Ureter (tissue), 1 donor: ENCODE measurements at places on chromosomes 7 and 10. TPM values are rescaled to one million over a fixed set of nuclear protein-coding genes. Genes with fewer than 3 reads are reported as not detected.

GRCh38 chr7:20798081-20798693 lies 11.5 kb upstream of the SP8 start:
- no peak for DNase-seq

GRCh38 chr10:108051218-108051617 lies 886.7 kb upstream of the SORCS1 start:
- no peak for DNase-seq

GRCh38 chr10:33616956-33617355 lies 282.5 kb upstream of the NRP1 start:
- DNase-seq = no peak

DNA sequence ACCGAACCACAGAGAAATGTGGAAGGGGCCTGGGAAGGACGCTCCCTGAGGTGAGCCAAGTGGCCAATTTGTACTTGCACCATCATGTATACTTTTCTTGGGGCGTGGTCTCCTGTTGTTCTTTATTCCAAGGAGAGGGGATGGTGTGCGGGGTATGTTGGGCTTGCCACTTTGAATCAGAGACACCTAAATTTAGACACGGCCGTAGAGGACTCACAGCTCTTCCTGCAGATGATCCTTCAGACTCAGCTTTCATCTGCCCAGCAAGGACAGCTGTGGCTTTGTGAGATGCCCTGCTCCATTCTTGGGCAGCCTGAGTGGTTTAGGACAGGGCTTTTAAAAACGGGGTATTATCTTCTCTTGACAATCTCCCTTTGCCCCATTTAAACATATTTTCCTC lies 473.2 kb downstream of the REEP3 start:
- DNase-seq = no peak

DNA sequence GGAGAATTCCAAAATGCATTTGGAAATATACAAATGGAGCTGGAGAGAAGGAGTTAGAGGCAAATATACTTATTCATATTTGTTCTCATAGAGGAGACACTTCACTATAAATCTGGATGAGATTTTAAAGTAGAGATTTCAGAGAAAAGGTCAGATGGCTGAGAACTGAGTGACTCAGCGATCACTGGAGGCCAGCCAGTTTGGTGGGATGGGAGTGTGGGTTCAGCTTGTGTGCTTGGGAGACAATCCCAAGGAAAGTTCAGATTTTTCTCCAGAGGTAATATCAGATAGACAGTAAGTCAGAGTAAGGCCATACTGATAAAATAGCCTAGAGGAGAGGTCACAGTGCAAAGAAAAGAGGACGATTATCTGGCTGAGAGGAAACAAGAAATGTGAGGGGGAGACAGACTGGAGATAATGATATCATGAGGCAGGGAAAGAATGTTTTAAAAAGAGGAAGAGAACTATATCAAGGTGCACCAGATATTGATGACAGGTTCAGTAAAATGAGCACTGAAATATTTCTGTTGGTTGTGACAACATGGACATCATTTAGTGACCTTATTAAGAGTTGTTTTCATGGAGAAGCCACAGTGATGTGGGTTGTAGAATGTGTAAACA lies 67.0 kb downstream of the MDFIC start:
- no peak for DNase-seq

- DNase-seq = no peak
These were observed 190.2 kb downstream of the CAMK1D start for GRCh38 chr10:12539350-12540164.

DNA sequence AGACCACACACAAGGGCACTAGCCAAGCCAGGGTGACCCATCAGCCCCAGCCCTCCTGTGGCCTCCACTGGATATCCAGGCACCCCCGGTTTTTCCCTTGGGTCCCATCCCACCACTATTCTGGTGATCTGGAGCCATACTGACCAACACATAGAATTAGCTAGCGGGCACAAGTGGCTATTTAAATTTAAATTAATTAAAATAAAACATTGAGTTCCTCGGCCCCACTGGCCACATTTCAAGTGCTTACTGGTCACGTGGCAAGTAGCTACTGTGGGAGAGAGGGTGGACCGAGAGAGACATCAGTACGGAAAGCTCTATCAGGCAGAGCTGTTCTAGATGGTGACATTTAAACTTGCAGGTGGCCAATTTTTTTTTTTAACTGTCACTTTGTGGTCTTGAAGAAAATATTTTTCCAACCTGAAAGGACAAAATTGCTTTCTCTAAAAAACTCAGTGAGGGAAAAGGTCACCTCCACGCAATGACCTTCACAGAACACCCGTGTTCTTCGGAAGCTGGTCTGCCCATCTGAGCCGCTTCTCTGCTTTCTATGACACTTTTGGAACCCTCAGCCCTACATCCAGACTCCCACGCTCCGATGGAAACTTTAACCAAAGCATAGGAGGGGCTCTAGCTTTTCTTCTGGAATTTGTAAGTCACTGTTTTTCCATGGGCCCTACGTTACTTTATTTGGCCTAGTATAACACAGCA lies 30.0 kb downstream of the HIPK2 start:
- no peak for DNase-seq

- no peak for DNase-seq
These were observed 541.2 kb downstream of the ETV1 start for GRCh38 chr7:13448243-13448642.

GRCh38 chr7:115672024-115672423 lies 358.5 kb downstream of the TFEC start:
- DNase-seq = no peak

GRCh38 chr7:46356371-46356770 lies 435.3 kb upstream of the IGFBP3 start:
- DNase-seq = no peak

DNA sequence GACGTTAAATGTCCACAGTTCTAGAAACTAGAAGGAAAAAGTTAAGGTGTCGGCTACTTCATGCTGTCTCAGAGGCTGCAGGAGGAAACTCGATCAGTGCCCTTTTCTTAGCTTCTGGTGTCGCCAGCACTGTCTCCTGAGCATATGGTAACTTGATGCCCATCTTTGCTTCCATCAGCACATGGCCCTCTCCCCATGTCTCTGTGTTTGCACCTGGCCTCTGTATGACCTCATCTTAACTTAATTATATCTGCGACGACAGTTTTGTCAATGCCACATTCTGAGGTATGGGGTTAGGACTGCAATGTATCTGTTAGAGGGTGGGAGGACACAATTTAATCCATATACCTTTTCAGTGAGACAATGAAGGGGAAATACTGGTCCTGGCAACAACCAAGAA lies 449.9 kb downstream of the POM121L12 start:
- DNase-seq = no peak

DNA sequence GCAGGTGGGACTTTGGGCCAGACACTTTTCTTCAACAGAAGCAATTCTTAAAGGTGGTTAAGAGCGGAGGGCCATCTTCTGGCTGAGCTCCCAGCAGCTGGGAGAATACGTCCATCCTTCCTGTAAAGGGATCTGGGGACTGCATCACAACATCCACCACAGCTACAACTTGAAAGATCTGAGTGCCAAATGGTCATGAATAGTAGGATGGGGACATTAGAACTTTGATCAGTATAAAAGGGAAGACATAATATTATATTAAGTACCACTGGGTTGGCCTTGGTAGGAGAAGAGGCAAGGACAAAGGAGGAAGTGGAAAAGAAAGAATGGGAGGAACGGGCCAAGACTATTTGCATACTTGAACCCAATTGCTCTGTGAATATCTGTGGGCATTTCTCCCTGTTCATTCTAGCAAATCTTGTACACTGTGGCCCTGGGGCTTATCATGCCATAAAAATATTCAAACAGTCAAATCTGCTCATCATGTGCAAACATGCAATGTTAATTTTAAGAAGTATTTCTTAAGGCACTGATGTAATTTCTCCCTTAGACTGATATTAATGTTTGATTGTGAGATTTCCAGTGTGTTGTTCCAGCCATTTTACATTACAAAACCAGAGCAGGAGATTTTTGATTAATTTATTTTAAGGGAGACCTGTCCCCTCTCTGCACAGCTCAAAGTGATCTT lies 65.5 kb upstream of the CREB5 start:
- DNase-seq = no peak

- DNase-seq = no peak
These were observed 1269.8 kb downstream of the XPNPEP1 start for GRCh38 chr10:108653531-108653930.

DNA sequence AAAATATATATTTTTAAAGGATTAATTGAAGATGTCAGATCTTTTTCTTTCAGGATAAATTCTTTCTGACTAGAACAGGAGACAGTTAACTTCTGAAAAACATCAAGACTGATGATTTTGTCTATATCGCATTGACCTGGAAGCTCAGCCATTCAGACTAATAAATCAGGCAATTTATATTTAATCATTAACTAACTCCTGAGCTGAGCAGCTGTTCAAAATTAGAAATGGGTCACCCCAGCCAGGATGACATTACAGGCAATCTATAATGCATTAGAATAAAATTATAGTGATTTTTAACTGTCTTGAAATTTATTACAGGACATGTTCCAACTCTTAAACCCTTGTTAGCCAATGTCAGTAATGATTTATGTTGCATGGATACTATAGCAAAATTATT lies 139.9 kb downstream of the CDCA7L start:
- no peak for DNase-seq

DNA sequence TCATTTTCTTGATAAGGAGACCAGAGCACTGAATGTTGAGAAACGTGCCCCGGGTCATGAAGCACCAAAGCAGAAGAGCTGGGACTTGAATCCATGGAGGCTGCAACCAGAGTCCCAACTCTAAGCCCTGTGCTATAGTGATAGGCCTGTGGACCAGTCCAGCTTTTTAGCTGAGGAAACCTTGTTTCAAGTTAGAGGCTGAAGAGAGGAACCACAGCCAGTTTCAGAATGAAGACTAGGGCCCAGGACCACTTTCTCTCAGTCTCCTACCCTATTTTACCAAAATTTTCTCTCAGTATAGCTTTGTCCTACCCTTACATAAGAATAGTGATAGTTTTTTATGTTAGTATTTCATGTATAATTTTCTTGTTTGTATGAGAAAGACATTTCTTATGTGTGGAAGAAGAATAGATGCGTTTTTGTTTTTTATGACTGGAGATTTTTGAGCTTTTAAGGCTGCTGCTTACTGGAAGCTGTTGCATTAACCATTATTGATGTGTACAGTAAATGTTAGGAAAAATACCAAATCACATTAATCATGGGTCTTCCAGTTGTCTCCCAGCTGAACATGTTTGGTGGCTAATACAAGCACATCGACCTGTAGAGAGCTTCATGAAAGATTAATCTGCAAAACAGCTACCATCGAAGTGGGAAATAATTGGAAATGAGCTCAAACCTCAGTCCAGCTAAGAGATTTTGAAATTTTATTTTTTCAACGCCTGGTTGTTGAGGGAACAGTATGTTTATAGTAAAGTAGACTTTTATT lies 45.0 kb upstream of the CSTF2T start:
- no peak for DNase-seq

- DNase-seq = no peak
These were observed 227.6 kb downstream of the ANKRD7 start for GRCh38 chr7:118452128-118452527.

- DNase-seq = no peak
These were observed 966 bp downstream of the FBH1 start for GRCh38 chr10:5891009-5891408.

DNA sequence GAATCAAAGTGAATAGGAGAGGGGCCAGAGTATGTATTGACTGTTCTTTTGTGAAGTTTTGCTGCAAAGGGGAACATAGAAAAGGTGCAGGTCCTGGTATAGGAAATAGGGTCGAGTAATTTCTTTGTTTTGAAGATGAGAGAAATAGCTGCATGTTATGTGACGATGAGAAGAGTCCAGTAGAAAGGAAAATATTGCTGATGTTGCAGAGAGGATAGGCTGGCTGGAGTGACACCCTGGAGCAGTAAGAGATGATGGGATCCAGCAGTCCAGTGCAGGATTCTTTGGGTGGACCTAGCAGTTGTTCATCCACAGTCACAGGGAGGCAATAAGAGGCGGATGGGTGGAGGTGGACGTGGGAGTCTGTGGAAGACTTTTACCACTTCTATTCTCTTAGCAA lies 2.1 kb upstream of the BMS1 start:
- no peak for DNase-seq

DNA sequence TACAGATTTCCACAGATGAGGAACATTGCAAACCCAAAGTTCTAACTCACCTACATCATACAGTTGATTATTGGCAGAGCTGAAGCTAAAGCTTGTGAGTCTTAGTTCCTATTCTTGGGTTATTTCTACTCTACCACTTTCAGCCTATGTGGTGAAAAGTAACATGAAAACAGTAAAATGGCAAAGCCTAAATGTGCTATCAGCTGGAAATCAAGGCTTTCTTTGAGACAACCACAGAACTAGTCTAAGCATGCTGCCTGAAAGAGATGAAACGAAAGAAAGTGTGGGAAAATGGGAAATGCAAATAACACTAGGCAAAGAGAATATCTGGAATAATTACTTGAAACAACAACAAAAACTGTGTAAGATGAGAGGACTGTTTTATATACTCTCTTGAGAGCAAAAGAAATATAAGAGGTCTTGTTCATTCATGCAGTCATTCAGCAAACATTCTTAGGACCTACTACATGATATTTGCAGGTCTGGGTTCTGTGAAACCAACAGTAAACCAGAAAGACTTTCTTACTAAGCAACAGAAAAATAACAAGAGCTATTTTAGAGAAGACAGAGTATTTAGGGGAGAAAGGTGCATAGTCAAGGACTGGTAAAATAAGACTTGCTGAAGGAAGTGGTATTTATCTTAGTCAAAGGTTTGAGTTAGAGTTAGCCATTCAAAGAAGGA lies 437.1 kb downstream of the HTR7 start:
- DNase-seq = no peak

- DNase-seq = no peak
These were observed 105.7 kb downstream of the NEURL1 start for GRCh38 chr10:103599211-103599610.

GRCh38 chr7:117064688-117065087 lies 111.4 kb downstream of the ST7 start:
- no peak for DNase-seq

- no peak for DNase-seq
These were observed 131.9 kb downstream of the C10orf90 start for GRCh38 chr10:126538439-126539135.

- DNase-seq = no peak
These were observed 19.6 kb downstream of the TTYH3 start for GRCh38 chr7:2651336-2651735.

DNA sequence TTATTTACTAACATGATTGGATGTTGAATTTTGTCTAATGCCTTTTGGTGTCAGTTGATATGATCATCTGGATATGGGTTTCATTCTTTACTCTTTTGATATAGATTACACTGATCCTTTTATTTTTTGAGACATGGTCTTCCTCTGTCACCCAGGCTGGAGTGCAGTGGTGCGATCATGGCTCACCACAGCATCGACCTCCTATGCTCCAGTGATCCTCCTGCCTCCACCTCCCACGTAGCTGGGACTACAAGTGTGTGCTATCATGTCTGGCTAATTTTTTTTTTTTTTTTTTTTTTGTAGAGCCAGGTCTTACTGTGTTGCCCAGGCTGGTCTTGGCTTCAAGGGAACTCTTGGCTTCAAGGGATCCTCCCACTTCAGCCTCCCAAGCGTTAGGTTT lies 27.1 kb downstream of the BMS1 start:
- no peak for DNase-seq

CYP2C8 gene
- total RNA-seq = 1.6 TPM

ERVW-1 gene
- not detected for total RNA-seq

EPO gene
- 0.68 TPM for total RNA-seq

PRSS37 gene
- not detected for total RNA-seq

DNAJC12 gene
- 1.8 TPM for total RNA-seq

PAOX gene
- 5.2 TPM for total RNA-seq

RARRES2 gene
- total RNA-seq = 91.0 TPM

CYP2C19 gene
- not detected for total RNA-seq

VSTM4 gene
- 16.0 TPM for total RNA-seq

ZNF518A gene
- 40.1 TPM for total RNA-seq

TMEM26 gene
- 4.1 TPM for total RNA-seq

HTRA1 gene
- total RNA-seq = 55.2 TPM

PLOD3 gene
- 50.9 TPM for total RNA-seq

CYP26C1 gene
- total RNA-seq = 0.10 TPM

CPEB3 gene
- total RNA-seq = 6.0 TPM

PDE6C gene
- total RNA-seq = not detected
